Activated T-helper 9 cell treated with anti-CD3 and anti-CD28 coated beads, Interleukin-2, amount 50 U/mL, for 16 hours (primary cell): ENCODE measurements at places on chromosomes 12 and 14.

GRCh38 chr14:100589071-100589759, 2.0 kb upstream of the BEGAIN start:
- no peak for DNase-seq

DNA sequence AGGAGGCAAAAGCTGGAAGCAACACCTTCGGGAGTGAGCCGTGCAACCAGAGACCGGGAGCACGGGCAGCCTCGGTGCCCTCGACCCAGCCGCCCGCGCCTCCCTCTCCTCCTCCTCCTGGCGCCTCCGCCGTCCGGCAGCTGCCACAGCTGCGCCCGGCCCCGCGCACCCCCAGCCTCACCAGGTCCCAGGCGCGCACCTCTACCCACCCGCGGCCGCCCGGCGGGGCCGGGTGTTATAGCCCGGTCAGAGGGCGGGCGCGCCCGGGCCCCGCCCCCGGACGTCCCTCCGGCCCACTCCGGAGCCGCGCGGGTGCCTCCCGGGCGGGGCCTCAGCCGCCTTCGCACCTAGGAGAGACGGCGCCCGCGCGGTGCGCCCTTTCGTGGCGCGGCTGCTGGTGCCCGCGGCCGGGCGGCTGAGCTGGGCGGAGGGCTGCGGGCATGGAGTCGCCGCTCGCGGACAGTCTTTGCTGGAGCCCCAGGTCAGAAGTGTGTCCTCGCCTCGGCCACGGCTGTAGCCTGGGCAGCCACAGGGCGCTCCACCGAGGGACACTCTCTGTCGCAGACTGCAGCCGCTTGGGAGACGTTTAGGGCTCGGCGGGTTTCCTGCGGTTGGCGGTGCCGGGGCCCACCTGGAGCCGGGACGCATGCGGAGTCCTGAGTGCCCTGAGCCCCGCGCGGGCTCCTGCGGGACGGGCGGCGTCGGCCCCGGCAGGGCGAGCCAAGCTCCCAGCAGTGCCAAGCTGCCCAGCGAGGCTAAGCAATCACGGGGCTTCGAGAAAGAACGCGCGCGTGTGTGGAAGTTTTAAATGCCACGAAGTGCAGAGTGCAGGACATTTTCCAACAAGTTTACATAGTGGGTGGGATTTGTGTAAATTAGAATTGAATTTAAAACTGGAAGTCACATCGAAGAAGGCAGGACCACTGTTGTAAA, at the start of gene CPM:
Gene CPM, minus strand, starts transcription at position 211 of the 933 bp plus-strand sequence. CDS start 334 bp downstream, outside the sequence.
- peak; percentile 58 for DNase-seq

GRCh38 chr12:77040231-77040630, 25.1 kb downstream of the E2F7 start:
- no peak for DNase-seq

DNA sequence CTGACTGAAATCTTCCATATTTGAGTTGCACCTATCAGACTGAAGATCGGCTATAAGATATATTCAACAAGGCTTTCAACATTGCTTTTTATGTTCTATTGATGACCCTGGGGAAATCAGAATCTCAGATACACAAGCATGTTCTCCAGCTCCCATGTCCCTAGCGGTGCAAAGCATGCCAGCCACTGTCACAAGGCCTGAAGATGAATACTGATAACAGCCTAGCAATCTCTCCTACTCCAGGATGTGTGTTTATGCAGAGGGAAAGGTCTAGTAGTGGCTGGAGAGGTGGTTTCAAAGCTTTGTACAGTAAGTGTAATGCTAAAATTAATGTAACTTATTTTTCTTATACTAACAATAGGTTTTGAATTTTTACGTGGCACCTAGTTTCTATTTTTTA, 64.6 kb downstream of the SOX5 start:
- no peak for DNase-seq

DNA sequence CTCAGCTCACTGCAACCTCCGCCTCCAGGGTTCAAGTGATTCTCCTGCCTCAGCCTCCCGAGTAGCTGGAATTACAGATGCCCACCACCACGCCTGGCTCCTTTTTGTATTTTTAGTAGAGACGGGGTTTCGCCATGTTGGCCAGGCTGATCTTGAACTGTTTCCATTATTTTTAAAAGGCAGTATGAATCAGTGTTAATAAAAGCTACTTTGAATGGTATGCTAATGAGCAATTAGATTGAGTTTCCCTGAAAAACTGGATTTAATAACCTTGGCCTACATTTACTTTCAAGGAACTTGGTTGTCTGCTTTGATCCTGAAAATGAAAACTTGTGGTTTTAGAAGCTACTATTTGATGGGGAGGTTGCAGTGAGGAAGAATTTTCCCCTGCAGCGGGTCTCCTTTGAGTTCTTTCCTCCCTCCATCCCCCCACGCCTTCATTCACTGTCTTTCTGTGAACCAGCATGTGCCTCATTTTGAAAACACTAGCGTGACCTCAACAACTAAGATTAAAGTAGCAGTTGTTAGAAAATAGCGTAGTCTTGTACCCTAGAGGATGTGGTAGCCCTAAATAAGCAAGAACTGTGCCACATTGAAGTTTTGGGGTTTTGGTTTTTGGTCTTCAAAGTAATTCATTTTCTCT, 17.8 kb upstream of the RPS6KA5 start:
- DNase-seq, result peak; percentile 33
